ENCODE measurements at places on chromosomes 7 and 10.

DNA sequence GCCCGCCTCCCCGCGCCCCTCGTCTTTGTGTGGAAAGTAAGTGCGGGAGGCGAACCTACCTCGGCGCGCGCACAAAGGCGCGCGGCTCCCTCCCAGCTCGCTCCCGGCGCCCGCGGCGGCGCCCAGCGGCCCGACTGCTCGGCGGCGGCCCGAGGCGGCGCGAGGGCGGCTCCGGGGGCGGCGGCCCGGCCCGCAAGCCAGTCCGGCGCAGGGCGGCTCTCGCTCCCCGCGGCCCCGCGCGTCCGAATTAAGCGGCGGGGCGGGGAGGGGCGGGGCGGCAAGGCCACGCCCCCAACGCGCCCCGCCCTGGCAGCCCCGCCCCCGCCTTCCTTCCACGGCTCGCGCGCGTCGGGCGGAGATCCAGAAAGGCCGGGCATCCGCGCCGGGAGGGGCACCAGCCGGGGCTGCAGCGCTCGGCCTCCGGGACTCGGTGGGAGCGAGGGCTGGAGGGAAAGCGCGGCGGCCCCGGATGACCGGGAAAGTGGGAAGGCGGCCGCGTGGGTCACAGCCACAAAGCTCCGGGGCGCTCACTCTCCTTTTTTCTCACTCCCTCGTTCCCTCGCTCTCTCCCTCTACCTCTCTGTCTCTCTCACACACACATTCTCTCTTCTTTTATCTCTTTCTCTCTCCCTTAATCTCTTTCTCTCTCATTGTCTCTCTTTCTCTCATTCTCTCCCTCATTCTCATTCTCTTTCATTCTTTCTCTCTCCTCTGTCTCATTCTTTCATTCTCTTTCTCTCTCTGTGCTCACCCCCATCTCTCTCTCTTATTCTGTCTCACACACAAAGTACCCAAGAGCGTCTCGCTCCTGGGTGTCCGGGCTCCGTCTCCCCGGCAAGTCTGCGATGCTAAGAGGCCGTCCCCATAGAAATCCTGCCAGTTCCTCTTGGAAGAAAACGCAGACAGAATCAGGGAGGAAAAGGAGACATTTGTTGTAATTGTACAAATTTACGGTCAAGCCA lies 170.2 kb downstream of the FAM107B start:
- DNase-seq = peak; percentile 81

- DNase-seq = peak; percentile 66
These were observed 210.4 kb upstream of the ADO start for GRCh38 chr10:62594093-62594520.

GRCh38 chr10:89889606-89890005 lies 188.2 kb downstream of the KIF20B start:
- DNase-seq = no peak

- DNase-seq = peak; percentile 64
These were observed 918 bp upstream of the RPEL1 start for GRCh38 chr10:103244666-103245271.

GRCh38 chr7:56091591-56091990 lies 1.2 kb downstream of the PHKG1 start:
- no peak for DNase-seq

DNA sequence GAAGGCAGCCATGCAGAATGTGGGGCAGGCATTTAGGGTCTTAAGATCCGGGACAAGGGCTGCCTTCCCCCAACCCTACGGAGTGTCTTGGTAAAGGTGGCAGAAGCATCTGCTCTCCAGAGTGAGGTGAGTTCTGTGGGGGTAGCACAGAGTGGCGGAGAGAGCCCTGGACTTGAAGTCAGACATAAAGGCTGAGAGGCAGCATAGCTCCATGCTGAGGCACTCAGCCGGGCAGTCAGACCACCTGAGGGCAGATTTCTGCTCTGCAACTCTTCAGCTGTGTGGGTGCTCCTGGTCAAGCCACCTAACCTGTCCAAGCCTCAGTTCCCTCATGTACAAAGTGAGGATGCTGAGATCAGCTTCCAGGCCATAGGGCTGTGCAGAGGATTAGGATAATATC lies 81.0 kb downstream of the CRTAC1 start:
- no peak for DNase-seq

GRCh38 chr10:61993711-61994401 lies 92.4 kb downstream of the ARID5B start:
- no peak for DNase-seq

DNA sequence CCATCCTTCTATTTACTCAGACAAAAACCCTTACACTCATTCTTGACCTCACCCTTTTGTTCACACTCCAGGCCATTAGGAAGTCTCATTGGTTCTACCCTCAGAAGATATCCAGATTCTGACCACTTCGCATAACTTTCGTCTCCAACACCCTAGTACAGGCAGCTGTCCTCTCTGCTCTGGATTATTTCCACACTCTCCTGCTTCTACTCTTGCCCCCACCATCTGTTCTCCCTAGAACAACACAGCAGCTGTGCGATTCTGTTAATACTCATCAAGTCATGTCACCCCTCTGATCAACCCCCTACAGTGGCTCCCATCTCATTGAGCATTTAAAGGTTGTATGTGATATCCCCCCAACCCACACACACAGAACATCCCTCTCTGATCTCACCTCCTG lies 15.5 kb upstream of the TRIL start:
- DNase-seq = no peak

- no peak for DNase-seq
These were observed 6.9 kb upstream of the ZNF485 start for GRCh38 chr10:43599333-43599732.

GRCh38 chr10:114024876-114025610 lies 18.6 kb upstream of the ADRB1 start:
- no peak for DNase-seq

- DNase-seq = no peak
These were observed 22.8 kb downstream of the FAM107B start for GRCh38 chr10:14751921-14752320.

GRCh38 chr10:58475322-58476277 lies 37.1 kb upstream of the BICC1 start:
- no peak for DNase-seq

- DNase-seq = no peak
These were observed 2.9 kb upstream of the TARP start for GRCh38 chr7:38276096-38276877.

DNA sequence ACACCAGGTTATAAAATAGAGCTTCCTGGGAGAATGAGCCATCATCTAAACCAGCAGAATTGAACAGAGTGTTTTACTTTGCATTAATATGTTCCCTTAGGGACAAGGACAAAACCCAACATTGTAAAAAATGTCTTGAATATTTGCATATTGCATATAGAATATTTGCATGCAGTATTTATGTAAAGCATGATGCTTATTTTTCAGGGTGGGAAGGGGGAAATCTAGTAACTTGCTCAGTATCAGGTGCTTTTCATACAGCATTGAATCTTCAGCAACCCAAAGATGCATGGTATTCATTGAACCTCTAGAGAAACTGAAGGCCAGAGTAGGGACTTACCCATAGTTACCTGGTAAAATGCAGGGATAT lies 409.2 kb upstream of the ZMIZ1 start:
- no peak for DNase-seq

DNA sequence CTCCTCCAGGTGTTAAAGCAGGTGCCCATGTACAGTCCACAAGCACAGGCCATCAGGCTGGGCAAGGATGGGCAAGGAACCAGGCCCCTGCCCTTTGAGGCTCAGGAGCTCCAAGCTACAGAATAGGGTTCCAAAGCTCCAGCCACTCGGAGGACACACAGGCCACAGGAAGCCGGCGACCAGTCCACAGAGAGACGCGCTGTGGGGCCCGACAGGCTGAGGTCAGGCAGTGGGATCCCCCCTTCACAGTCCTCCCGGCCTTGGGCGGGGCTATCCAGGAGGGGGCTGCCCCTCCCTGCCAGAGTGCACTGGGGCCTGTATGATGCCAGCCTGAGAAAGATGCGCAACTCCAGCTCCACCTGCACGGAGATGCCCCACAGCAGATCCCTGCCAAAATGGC lies 34.0 kb downstream of the MAD1L1 start:
- no peak for DNase-seq

- no peak for DNase-seq
These were observed 173.2 kb upstream of the MTPN start for GRCh38 chr7:136150311-136150710.

GRCh38 chr10:132542819-132543218 lies 5.2 kb downstream of the INPP5A start:
- no peak for DNase-seq
